ENCODE measurements at places on chromosomes 13 and 19.

DNA sequence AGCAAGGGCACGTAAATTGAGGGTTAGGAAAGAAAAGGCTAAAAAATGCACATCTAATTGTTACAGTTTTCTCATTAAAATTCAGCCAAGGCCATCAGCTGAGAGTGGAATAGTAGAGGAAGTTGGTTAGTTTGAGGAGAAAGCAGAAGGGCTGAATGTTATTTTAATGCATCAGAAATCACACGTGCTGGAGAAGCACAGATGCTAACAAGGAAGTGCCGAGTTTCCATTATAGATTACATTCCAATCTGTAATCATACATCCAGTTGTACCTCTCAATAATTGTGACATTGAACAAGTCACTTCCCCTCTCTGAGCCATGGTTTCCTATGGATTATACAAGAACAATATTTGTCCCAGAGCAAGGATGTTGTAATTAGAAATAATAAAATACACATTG, 25.1 kb downstream of the FPR3 start:
- DNase-seq: no peak

DNA sequence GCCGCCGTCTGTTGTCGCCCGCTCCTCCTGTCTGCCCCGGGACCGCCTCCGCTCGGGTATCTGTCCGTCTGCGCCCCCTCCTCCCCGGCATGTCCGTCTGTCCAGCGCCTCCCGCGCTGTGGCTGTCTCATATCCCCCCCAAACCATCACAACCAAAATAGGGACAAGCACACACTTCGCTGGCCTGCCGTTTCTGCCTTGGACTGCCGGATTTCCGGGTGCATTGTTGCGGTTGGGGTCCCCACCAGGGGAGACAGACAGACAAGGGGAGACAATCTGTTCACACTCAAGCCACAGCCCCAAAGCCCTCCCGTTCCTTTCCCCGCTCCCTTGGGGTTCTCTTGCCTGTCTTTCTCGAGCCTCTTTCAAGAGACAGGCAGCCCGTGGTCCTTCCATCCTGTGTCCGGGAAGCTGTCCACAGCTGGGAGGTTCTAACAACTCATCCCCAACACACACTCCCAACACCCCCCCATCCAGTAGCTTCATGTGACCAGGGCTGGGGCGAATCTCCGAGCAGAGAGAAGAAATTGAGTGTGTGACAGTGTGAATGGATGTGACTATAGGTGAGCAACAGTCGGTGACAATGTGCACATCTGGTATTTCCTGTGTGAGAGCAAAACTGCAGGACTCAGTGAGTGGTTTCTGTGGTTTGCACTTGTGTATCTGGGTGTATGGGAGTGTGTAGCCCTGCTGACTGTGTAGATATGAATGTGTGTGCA, 16.5 kb upstream of the FOSB start:
- no peak for DNase-seq

GRCh38 chr19:4415352-4415751, 12.9 kb downstream of the CHAF1A start:
- DNase-seq: no peak

DNA sequence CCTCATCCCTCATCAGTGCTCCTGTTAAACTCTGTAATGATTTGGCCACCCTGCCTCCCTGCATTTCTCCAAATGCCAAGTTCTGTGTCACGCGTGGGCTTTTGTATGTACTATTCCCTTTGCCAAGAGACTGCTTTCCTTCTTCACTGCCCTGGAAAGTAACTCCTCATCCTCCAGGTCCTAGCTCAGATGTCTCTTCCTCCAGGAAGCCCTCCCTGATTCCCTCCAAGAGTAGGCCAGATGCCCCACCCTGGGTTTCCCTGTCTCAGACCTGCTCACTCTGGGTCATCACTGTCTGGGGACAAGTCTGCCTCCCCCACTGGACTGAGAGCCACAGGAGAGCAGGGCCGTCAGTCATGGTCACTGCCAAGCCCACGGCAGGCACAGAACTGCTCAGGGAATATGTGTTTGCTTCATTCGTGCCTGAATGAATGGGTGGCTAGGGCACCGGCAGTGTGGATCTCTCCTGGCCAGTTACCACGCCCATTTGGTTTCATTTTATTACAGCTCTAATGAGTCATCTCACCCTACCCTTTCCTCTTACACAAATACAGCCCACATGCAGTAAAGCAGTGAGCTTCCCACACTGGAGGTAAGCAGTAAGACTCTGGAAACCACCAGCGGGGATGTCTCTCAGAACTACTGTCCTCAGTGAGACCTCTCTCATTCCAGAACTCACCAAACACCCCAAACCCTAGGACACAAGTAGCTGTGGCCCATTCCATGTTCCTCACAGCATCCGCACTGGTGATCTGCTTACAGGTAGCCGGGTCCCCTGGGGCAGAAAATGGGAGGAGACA, 12.1 kb upstream of the GPR4 start:
- DNase-seq: no peak

- no peak for DNase-seq
Observed at GRCh38 chr19:10245189-10245939, 6.7 kb upstream of the MRPL4 start.

DNA sequence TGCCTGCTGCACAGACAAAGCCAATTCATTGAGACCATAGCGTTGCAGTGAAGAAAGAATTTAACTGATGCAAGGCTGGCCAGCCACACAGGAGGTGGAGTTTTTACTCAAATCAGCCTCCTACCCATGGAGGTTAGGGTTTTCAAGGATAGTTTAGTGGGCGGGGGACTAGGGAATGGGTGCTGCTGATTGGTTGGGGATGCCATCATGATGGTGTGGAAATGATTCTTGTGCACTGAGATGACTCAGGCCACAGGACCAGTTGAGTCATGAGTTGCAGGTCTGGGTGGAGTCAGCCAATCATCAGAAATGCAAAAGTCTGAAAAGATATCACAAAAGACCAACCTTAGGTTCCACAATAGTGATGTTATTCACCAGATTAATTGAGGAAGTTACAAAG, 359.6 kb downstream of the FOXO1 start:
- no peak for DNase-seq

- DNase-seq: no peak
Observed at GRCh38 chr19:55169136-55169535, 2.7 kb upstream of the DNAAF3 start.

DNA sequence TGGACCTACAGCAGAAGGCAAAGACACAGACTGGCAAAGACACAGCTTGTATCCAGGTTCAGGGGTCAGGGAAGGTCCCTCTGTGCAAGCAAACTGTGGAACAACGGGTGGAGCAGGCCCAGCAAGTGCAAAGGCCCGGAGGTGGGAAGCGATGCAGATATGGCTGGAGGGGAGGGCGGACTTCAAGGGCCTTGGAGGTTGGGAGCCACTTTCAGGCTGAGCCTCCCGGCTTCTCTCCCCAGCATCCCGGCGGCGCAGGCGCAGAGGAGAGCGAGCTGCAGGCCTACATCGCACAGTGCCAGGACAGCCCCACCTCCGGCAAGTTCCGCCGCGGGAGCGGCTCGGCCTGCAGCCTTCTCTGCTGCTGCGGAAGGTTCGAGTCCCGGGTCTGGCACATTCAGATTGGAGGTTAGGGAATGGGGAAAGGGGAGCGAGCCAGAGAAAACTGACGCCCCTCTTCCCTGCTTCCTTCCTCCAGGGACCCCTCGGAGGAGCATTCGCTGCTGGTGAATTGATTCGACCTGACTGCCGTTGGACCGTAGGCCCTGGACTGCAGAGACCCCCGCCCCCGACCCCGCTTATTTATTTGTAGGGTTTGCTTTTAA, 2.1 kb upstream of the PNPLA6 start:
- no peak for DNase-seq

GRCh38 chr19:392375-392970, 16.5 kb downstream of the C2CD4C start:
- no peak for DNase-seq

- no peak for DNase-seq
Observed at GRCh38 chr19:41903193-41903953, 20.4 kb downstream of the ARHGEF1 start.
